GM18507 (cell line): ENCODE measurements at places on chromosomes 7 and 10.

DNA sequence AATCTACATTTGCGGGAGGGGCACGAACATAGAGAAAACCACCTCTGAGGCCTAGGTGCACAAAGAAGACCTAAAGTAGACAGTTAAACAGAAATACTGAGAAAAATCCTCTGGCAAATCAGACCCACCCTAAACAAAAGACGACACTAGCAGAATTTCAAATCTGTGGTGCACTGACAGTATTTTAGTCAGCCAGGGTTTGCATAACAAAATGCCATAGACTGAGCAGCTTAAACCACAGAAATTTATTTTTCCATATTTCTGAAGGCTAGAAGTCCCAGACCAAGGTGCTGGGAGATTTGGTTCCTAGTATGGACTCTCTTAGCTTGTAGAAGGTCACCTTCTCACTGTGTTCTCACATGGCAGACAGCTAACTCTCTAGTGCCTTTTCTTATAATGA lies 26.3 kb downstream of the IPMK start:
- DNase-seq = no peak

- peak; percentile 49 for DNase-seq
Measured at GRCh38 chr10:101297901-101298486, 56.0 kb upstream of the BTRC start.

- no peak for DNase-seq
Measured at GRCh38 chr10:6400331-6400730, 179.7 kb downstream of the PRKCQ start.

DNA sequence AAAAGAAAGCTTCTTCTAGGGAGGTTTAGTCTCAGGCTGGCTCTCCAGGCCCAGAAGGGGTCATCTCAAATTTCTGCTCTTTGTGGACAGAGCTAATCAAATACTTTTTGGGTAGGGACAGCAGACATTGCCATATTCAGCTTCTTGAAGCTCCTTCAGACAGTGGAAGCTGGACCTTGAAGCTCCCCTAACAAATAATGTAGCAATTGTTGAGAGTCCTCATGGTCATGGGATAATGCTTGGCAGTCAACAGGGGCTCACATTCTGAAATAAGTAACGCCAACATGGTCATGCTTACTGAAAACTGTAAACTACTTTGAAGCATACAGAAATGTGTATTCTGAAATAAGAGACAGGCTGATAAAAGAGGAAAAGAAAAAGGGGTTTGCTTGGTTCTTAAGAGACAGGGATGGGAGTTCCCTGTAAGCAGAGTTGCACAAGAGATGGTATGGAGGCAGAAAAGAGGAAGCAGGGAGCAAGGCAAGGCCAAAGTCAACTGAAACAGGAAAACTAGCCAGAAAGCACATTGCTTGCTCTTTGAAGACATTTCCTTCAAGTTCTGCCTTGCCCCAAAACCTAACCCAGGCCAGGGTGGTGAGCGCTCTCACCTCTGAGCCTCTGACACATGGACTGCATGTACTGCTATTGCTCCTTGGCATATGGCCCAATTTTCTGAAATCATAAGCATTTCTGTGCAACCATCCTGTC lies 53.1 kb upstream of the KMT2E start:
- no peak for DNase-seq

DNA sequence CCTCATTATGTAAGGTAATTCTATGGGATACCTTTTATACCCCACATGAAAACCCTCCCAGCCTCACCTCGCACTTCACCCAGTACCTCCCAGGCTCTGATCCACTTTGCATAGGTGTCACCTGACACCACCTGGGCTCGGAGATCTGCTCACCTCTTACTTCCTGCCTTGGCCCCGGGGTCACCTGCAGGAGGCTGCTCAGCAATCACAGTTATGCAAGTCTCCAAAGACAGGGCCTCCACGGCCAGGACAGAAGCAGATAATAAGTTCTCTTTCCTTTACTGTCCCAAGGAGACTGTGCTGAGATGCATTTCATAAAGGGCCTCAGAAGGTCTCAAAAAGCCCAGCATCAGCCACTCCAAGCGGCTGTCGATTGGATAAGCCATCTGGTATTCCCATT lies 112.4 kb upstream of the PPP2R2D start:
- no peak for DNase-seq
